ENCODE measurements at places on chromosomes 2 and 18. TPM values are rescaled to one million over a fixed set of nuclear protein-coding genes. Genes with fewer than 3 reads are reported as not detected.

DNA sequence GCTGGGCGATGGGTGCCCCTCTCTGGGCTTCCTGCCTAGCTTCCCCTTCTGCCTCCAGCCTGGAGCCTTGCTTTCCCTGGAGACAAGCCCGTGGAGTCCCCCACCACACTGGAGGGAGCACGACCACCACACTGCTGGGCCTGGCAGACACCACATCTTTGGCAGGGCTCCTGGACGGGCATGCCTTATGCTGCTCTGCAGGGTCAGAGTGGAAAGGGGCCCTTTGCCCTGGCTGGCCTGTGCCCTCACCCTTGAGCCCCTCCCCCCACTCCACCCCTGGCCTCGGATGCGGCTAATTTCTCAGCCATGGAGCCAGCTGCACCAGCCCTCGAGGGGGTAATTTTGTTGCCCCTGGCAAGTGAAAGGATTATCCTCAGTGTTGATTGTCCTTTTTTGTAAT lies 194.5 kb downstream of the LOXHD1 start:
- peaks cover 81% of the 10 kb centered on the region for H3K27me3 ChIP-seq
- H3K36me3 ChIP-seq = no peaks in the 10 kb centered on the region
- no peaks in the 10 kb centered on the region for H3K4me1 ChIP-seq
- H3K4me3 ChIP-seq = no peak overlapping the region

- no peaks in the 10 kb centered on the region for H3K36me3 ChIP-seq
- no peak for DNase-seq
- H3K4me3 ChIP-seq = no peak overlapping the region
- H3K4me1 ChIP-seq = no peaks in the 10 kb centered on the region
- H3K27ac ChIP-seq = no peak overlapping the region
Measured at GRCh38 chr2:101185085-101185484, 33.9 kb upstream of the TBC1D8 start.

The DCDC2C gene
- total RNA-seq = not detected

DNA sequence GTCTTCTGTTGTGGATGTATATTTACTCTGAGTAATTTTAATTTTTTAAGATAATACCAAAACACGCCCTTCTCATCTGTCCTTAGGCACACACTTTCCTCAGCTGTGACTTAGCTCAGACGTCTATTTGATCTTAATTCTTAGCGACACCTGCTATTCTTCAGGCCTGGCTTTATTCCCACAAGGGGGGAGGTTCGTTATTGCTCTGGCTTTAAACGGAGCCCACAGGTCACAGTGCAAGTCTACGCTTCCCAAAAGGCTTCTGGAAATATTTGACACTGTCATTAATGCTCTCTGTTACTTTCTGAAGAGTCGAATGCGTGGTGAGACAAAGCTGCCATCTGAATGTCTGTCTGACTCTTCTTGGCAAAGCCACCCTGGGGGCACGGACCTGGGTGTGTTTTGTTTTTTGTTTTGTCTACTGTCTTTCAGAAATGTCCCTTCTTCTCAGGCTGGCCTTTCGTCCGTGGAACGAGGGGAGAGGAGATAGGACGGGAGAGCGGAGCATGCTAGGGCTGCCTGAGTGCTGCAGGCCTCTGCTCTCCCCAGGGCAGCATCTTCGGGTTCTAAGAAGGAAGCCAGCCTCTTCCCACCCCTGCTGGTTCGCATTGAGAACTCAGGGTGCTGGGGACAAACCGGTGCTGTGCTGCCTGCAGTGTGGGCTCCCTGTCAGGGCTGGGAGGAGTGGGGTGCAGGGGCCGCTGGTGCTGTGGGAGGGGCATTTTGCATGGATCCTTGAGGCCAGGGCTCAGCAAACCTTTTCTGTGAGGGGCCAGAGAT lies 61.9 kb downstream of the ASAP2 start:
- peaks cover 54% of the 10 kb centered on the region for H3K4me1 ChIP-seq
- no peak overlapping the region for H3K4me3 ChIP-seq
- H3K27ac ChIP-seq = no peak overlapping the region
- H3K36me3 ChIP-seq = peaks cover 15% of the 10 kb centered on the region

The CAPN13 gene
- 11.8 TPM for total RNA-seq

DNA sequence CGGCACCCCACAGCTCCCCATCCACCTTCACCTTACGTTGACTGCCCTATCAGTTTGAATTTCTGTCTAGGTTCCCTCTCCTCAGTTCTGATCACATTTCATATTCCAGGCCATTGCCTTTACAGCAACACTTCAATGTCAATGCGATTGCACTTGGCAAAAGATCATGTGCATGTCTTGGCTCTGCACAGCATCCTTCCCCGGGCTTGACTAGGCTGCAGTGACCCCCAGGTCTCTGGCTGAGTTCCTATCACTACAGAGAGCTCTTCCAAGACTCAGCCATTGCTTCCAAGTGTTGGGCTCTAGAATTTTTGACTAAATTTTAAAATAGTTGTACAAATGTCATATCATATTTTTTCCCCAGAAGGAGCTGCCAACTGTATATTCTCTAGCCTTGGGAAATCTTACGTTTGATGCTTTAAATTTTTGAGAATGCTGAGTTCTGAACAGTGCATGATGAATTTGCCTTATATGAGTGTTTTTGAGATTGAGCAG lies 103.8 kb upstream of the NEDD4L start:
- DNase-seq = no peak
- H3K27me3 ChIP-seq = no peaks in the 10 kb centered on the region
- no peaks in the 10 kb centered on the region for H3K36me3 ChIP-seq
- H3K4me1 ChIP-seq = no peaks in the 10 kb centered on the region
- no peak overlapping the region for H3K4me3 ChIP-seq

The PLEKHH2 gene
- total RNA-seq = 21.2 TPM

GRCh38 chr2:146209842-146210275 lies 1635.0 kb upstream of the ACVR2A start:
- no peak for DNase-seq
- H3K27ac ChIP-seq = no peak overlapping the region
- H3K4me1 ChIP-seq = peaks cover 11% of the 10 kb centered on the region
- H3K36me3 ChIP-seq = peaks cover 7% of the 10 kb centered on the region
- no peaks in the 10 kb centered on the region for H3K27me3 ChIP-seq
- H3K4me3 ChIP-seq = no peak overlapping the region

DNA sequence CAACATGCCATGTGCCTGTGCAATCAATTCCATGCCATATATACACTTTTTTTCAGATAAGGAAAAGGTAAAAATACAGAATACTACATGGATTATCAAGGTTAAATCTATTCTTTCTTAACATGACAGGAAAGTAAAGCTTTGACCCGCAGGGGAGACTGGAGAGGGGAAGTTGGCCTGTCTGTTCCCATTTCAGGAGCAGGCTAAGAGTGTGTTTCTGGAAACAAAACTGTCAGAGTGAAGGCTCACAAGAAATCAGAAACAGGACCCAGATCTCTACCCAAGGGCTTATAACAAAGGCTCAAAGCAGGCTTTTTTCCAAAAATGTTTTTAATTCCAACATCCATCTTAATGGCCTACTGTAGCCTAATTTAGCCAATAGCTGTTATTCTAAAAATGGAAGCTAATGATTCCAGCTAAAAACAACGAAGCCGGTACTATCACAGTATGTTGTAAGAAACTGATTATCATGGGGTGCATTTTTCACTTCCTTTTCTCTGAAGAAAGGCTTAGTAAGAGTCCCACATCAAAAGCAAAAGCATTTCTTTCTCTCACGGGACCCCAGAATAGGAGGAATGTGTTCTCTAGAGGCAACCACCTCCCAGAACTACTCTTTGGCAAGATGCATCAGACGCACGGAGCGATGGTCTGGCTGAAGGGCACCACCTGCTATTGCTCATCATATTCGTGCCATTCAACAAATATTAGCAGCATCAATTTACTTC lies 41.4 kb downstream of the FECH start:
- H3K4me1 ChIP-seq = no peaks in the 10 kb centered on the region
- no peak overlapping the region for H3K4me3 ChIP-seq
- no peaks in the 10 kb centered on the region for H3K36me3 ChIP-seq
- no peak overlapping the region for H3K27ac ChIP-seq
- H3K27me3 ChIP-seq = no peaks in the 10 kb centered on the region
- no peak for DNase-seq

DNA sequence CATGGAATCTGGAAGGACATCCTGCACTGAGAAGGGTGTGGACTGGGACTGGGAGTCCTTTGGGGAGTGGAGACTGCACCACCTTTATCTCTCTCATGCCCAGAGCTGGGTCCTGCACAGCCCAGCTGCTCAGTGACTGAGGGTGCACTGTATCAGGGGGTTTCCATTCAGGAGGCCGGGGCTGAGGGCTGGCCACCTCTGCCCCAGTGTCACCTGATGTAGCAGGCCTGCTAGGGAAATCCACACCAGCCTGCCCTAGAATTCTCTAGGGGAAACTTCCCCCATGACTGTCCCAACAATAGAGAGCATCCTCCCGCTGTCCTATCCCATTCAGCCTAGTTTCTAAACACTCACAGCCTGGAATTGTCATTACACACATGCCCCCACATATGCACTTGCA lies 116.7 kb downstream of the CTIF start:
- H3K4me1 ChIP-seq = no peaks in the 10 kb centered on the region
- H3K27ac ChIP-seq = no peak overlapping the region
- DNase-seq = no peak
- H3K4me3 ChIP-seq = no peak overlapping the region

The CFC1 gene
- not detected for total RNA-seq

- DNase-seq = no peak
- peaks cover 5% of the 10 kb centered on the region for H3K4me1 ChIP-seq
- H3K27ac ChIP-seq = no peak overlapping the region
- no peaks in the 10 kb centered on the region for H3K27me3 ChIP-seq
- peaks cover 7% of the 10 kb centered on the region for H3K36me3 ChIP-seq
Measured at GRCh38 chr2:28239207-28239606, 153.5 kb upstream of the FOSL2 start.

The SPATA3 gene
- not detected for total RNA-seq

The WNT10A gene
- 3.4 TPM for total RNA-seq

DNA sequence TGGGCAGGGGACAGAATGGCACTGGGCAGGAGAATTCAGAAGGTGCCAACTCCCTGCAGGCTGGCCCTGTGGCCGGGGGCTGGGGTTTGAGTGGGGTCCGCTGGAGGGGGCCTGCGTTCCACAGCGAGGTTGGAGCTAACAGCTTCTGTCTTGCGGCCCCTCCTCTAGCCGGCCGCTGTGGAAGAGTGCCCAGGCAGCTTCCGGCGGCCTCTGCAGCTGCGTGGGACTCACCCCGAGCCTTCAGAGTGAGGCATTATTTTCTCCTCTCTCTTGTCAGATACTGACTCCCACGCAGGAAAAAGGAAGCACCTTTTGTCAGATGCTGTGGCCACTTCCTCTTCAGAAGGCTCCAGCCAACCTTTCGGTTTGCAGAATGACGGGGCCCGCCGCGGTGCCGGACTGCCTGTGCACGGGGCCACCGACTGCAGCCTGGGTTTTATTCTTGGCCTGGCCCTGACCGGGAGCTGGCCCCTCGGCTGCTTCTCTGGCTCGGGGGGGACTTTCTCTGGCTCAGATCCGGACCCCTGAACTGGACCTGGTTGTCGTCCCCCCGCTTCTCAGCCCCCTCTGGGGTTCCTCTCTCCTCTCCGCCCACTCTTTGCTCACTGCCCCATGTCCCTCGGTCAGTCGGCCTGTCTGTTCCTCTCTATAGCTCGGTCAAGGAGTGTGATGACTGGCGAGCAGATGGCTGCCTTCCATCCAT lies 40.1 kb downstream of the ARHGAP25 start:
- H3K4me3 ChIP-seq = no peak overlapping the region
- H3K36me3 ChIP-seq = no peaks in the 10 kb centered on the region
- DNase-seq = no peak
- H3K4me1 ChIP-seq = no peaks in the 10 kb centered on the region

DNA sequence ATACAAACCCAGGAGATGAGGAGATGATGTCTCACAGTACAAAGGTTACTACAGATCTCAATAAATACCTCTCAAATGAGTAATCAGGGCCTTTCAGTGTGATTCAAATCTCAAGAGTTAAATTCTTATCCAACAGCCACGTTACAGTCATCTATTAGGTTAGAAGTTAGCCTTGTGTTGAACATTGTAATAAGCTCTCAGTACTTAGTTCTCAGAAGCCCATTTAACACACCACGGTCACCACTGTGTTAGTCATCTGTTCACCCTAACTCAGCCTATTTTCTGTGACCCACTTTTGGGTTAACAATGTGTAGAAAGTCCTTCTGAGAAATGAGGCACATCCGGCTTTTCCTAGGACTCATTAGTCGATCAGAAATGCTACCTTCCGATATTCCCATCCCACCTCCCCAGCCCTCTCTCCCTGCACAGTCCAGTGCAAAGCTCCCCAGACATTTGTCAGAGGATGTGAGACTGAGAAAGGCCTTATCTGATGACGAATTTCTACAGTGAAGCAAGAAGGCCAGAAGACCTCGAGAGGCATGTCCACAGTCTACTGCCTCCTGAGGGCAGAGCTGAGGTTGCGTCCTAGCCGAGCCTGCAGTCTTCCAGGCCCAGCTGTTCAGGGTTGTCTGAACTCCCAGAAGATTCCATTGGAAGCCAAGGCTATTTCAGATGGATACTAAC lies 92.6 kb downstream of the ACTR2 start:
- peaks cover 9% of the 10 kb centered on the region for H3K36me3 ChIP-seq
- peak overlapping the region; percentile 91 for H3K27ac ChIP-seq
- peaks cover 21% of the 10 kb centered on the region for H3K4me1 ChIP-seq
- peak; percentile 53 for DNase-seq

The DIPK1C gene
- not detected for total RNA-seq

DNA sequence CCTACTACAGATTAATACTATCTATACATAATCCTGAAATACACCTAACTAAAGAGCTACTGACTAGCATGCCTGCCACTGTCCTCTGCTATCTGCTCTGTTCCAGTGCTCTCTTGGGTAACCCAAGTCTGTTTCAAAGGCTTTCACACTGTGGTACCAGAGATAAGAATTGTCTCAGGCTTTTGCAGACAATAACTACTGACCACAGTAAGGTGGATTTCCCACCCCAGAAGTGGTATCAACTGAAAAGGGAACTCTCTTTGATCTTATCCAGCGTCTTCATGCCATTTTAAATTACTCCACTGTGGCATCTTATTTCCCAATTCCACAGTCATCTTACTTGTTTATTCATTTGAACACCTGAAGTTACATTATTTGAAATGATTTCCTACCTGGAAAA lies 190.2 kb downstream of the IKZF2 start:
- H3K27me3 ChIP-seq = no peaks in the 10 kb centered on the region
- no peaks in the 10 kb centered on the region for H3K36me3 ChIP-seq
- H3K4me3 ChIP-seq = no peak overlapping the region
- H3K27ac ChIP-seq = no peak overlapping the region

The BOLL gene
- not detected for total RNA-seq

- H3K4me3 ChIP-seq = no peak overlapping the region
- no peaks in the 10 kb centered on the region for H3K27me3 ChIP-seq
- peaks cover 23% of the 10 kb centered on the region for H3K4me1 ChIP-seq
- H3K27ac ChIP-seq = peak overlapping the region; percentile 57
- no peaks in the 10 kb centered on the region for H3K36me3 ChIP-seq
Measured at GRCh38 chr2:190571686-190572085, 37.2 kb upstream of the NEMP2 start.

GRCh38 chr2:176851200-176851888 lies 361.2 kb upstream of the HNRNPA3 start:
- H3K27me3 ChIP-seq = peaks cover 18% of the 10 kb centered on the region
- no peaks in the 10 kb centered on the region for H3K36me3 ChIP-seq
- no peak overlapping the region for H3K4me3 ChIP-seq
- no peak for DNase-seq
- H3K27ac ChIP-seq = no peak overlapping the region

The TLX2 gene
- total RNA-seq = not detected

The MBD5 gene
- 32.8 TPM for total RNA-seq

- peaks cover 23% of the 10 kb centered on the region for H3K4me1 ChIP-seq
- no peak for DNase-seq
- no peak overlapping the region for H3K4me3 ChIP-seq
- no peaks in the 10 kb centered on the region for H3K27me3 ChIP-seq
Measured at GRCh38 chr18:57928466-57928865, 115.6 kb upstream of the NEDD4L start.

- H3K4me3 ChIP-seq = no peak overlapping the region
- no peaks in the 10 kb centered on the region for H3K36me3 ChIP-seq
- no peaks in the 10 kb centered on the region for H3K27me3 ChIP-seq
- peaks cover 26% of the 10 kb centered on the region for H3K4me1 ChIP-seq
Measured at GRCh38 chr18:2060086-2060485, 511.2 kb downstream of the METTL4 start.

The DNAJC5G gene
- not detected for total RNA-seq

The LTBP1 gene
- total RNA-seq = 13.9 TPM

The PPP1R7 gene
- total RNA-seq = 65.4 TPM
